ENCODE measurements at places on chromosomes 3 and 15. TPM values are rescaled to one million over a fixed set of nuclear protein-coding genes. Genes with fewer than 3 reads are reported as not detected.
A peak's percentile ranks its signal among the peaks of the same experiment; 100 is the strongest.

DNA sequence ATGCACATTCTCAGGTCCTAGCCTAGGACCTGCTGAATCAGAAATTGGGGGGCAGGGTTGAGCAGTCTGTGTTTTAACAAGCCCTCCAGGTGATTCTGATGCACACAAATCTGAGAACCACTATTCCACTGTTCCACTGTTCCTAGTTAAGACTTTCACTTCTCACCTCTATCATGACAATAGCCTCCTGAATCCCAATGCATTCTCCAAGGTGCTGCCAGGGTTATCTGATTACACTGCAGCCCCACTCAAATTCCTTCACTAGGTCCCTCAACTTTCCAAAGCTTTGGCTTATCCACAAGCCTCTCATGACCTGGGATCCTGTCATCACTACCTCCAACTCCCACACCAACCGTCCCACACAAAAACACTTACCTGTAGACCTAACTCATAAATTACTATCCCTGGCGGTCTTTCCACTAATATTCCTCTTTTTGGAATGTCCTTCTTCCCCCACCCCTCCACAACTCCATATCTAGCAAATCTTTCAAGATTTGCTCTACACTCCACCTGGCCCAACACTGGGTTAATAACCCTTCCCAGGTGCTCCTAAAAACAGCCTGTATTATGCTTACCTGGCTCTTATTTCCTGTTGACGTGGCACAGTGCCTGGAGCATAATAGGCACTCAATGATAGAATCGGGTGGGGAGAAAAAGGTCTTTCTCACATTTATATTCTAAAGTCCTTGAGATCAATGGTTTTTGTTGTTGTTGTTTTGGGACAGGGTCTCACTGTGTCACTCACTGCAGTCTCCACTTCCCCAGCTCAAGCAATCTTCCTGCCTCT is 27.2 kb downstream of the TBL1XR1 start:
- H3K4me3 ChIP-seq, result no peak overlapping the region
- no peak overlapping the region for H3K27ac ChIP-seq
- H3K4me1 ChIP-seq, result peaks cover 42% of the 10 kb centered on the region
- DNase-seq, result no peak

- no peak overlapping the region for H3K27ac ChIP-seq
- H3K36me3 ChIP-seq, result no peaks in the 10 kb centered on the region
- peak overlapping the region; percentile 98 for H3K4me3 ChIP-seq
- H3K4me1 ChIP-seq, result peaks cover 42% of the 10 kb centered on the region
- H3K27me3 ChIP-seq, result no peaks in the 10 kb centered on the region
Measured at GRCh38 chr15:88622605-88622975, 1.4 kb downstream of the AEN start.

DNA sequence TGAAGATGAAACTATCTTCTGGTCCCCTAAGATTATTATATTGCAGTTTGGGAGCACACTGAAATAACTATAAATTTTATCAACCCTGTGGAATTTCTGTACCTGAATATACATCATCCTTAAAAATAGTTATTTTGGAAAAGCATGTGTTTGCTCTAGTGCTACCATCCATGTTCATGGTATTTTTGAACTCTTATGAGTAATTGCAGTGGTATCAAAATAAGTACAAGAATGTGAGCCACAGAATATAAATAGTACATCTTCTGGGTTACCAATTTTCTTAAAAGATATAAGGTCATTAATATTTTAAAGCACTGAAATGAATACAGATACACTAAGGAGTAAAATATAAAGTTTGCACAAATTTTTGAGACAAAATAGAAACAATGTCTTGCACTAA is 206.5 kb downstream of the CBLB start:
- DNase-seq, result no peak
- no peak overlapping the region for H3K4me3 ChIP-seq
- no peaks in the 10 kb centered on the region for H3K27me3 ChIP-seq

Gene PRTG
- total RNA-seq, result 322 TPM

Gene FOXB1
- total RNA-seq, result 5.9 TPM

Measured in neural crest cell (in vitro differentiated cells).